Kidney (tissue), 22 donors: ENCODE measurements at places on chromosomes 5 and 9. TPM values are rescaled to one million over a fixed set of nuclear protein-coding genes. Genes with fewer than 3 reads are reported as not detected.
A peak's percentile ranks its signal among the peaks of the same experiment; 100 is the strongest.

Gene WWC1
- total RNA-seq: 174 TPM

DNA sequence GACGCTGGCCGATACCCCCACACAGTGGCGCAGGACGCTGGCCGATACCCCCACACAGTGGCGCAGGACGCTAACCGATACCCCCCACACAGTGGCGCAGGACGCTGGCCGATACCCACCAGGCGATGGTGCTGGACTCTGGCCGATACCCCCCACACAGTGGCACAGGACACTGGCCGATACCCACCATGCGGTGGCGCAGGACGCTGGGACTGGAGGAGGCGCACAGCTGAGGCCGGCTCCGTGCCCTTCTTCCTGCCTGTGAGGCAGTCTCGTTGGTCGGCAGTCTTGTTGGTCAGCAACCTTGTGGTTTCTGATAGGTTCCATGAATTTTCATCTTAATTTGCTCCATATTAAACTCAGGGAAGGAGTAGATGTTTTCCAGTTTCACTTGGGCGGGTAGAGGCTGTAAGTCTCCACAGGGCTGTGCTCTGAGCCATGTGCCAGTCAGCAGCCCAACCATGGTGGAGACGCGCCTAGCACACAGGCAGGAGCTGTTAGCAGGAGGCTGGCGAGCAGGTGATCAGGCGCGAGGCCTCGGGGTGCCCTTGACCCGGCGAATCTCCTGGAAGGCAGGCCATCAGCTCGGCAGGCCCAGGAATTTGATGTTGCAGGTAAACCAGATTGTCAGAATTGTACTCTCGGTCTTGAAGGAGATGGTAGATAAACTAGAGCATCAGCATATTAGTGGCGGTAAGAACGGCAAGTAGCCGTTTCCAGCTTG, 75.6 kb downstream of the EHMT1 start:
- no peak overlapping the region for H3K4me3 ChIP-seq
- H3K4me1 ChIP-seq: peaks cover 3% of the 10 kb centered on the region
- no peaks in the 10 kb centered on the region for H3K36me3 ChIP-seq
- no peaks in the 10 kb centered on the region for H3K27me3 ChIP-seq
- no peak overlapping the region for H3K27ac ChIP-seq

- H3K4me3 ChIP-seq: no peak overlapping the region
- no peak for DNase-seq
- H3K27ac ChIP-seq: peak overlapping the region; percentile 16
- H3K27me3 ChIP-seq: no peaks in the 10 kb centered on the region
- no peaks in the 10 kb centered on the region for H3K4me1 ChIP-seq
These were observed 233.9 kb upstream of the TBCA start for GRCh38 chr5:78009937-78010527.

GRCh38 chr9:12735665-12736064, 39.2 kb upstream of the LURAP1L start:
- no peak for DNase-seq
- no peaks in the 10 kb centered on the region for H3K27me3 ChIP-seq
- no peaks in the 10 kb centered on the region for H3K4me1 ChIP-seq
- no peak overlapping the region for H3K27ac ChIP-seq

DNA sequence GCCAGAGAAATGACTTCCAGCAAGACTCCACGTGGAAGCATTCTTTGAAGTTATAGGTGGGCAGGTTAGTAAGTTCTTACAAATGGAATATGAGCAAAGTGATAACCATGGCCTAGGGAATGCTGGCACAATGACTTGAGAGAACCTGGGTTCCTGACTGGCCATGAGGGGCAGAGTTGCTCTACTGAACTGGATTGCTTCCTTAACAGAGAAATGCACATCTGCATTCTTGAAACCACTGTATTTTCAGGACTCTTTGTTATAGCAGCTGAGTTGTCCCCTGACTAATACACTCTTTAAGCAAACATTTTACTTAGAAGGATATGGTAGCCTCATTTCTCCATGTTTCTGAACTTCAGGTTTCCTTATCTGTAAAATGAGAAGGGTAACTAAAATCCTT, 108.3 kb upstream of the GNA14 start:
- H3K27ac ChIP-seq: no peak overlapping the region
- H3K4me3 ChIP-seq: no peak overlapping the region
- DNase-seq: no peak
- no peaks in the 10 kb centered on the region for H3K27me3 ChIP-seq
- H3K36me3 ChIP-seq: no peaks in the 10 kb centered on the region

- H3K36me3 ChIP-seq: no peaks in the 10 kb centered on the region
- H3K27ac ChIP-seq: no peak overlapping the region
- H3K27me3 ChIP-seq: no peaks in the 10 kb centered on the region
- H3K4me1 ChIP-seq: no peaks in the 10 kb centered on the region
- no peak overlapping the region for H3K4me3 ChIP-seq
- peak; percentile 39 for DNase-seq
These were observed 34.8 kb downstream of the BOD1 start for GRCh38 chr5:173581408-173582215.

DNA sequence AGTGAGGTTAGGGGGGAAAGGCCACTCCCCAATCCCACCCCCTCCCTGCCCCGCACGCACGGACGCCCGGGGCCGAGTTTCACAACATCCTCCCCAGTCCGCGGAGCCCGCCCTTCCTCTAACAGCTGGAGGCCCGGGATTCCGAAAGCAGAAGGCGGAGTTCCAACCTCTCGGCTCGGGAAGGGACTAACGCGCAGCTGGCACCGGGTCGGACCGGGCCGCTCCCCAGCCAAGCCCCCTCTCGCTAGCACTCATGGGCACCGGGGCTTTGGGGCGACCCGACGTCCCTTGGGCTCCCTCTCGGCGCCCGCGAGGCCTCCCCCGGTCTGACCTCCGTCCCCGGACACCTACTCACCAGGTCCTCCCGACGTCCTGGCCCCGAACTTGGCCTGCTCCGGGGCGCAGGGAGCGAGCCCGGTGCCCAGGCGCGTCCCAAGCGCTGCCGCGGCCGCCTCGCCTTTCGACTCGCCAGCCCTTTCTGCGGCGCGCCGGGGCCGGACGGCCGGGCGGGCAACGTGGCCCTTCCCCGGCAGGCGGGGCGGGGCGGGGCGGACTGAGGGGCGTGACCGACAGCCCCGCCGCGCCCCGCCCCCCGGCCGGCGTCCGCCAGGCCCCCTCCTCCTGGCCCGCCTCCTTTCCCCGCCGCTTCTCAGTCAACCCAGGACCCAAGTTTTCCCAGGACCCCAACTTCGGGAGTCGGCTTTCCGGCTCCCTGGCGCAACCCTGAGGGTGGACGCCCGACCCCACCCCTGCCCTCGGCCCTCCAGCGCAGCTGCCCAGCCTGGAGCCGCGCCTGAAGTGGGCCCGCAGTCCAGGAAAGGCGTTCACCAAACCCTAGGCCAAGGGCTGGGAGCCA, at the start of gene MGAT1:
MGAT1 (minus strand) TSS at position 482 of the 856 bp plus-strand sequence. CDS start 9,835 bp downstream, outside the sequence.
- DNase-seq: peak; percentile 82
- H3K36me3 ChIP-seq: peaks cover 6% of the 10 kb centered on the region
- H3K4me3 ChIP-seq: peak within 1 kb of the TSS; percentile 0
- no peaks in the 10 kb centered on the region for H3K27me3 ChIP-seq

GRCh38 chr9:75826314-75826713, 64.2 kb upstream of the PCSK5 start:
- no peak overlapping the region for H3K4me3 ChIP-seq
- H3K27ac ChIP-seq: no peak overlapping the region
- H3K4me1 ChIP-seq: no peaks in the 10 kb centered on the region
- no peak for DNase-seq

- no peaks in the 10 kb centered on the region for H3K4me1 ChIP-seq
- no peak overlapping the region for H3K27ac ChIP-seq
- no peak overlapping the region for H3K4me3 ChIP-seq
These were observed 261.8 kb downstream of the EBF1 start for GRCh38 chr5:158837908-158838307.

Gene TSSK1B
- total RNA-seq: 0.13 TPM

- H3K4me3 ChIP-seq: no peak overlapping the region
- H3K36me3 ChIP-seq: no peaks in the 10 kb centered on the region
- no peaks in the 10 kb centered on the region for H3K27me3 ChIP-seq
- H3K27ac ChIP-seq: no peak overlapping the region
- no peaks in the 10 kb centered on the region for H3K4me1 ChIP-seq
These were observed 39.6 kb upstream of the ANKRD34B start for GRCh38 chr5:80609692-80610091.

Gene DAPK1
- total RNA-seq: 166 TPM

GRCh38 chr9:85515021-85515420, 226.7 kb downstream of the AGTPBP1 start:
- no peak overlapping the region for H3K27ac ChIP-seq
- no peaks in the 10 kb centered on the region for H3K36me3 ChIP-seq
- H3K4me3 ChIP-seq: no peak overlapping the region
- no peak for DNase-seq
- H3K4me1 ChIP-seq: no peaks in the 10 kb centered on the region

Gene PTPRD
- 78.9 TPM for total RNA-seq

DNA sequence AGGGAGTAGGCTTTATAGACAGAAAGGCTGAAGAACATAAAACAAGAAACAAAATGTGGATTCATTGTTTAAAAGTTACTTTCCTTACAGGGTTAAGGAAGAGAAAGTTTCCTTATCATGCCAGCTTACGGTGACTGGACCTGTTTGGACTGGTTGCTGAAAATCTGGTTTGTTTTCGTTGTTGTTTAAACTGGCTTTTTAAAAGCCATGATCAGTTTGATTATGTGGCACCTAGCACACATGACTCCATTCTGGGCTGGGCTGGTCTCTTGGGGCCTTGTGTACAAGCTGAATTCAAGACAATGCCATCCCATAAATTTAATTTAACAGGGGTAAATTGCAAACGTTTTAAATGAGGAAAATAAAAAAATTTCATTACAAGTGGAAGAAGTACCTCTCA, 18.4 kb upstream of the ZNF474 start:
- no peak overlapping the region for H3K27ac ChIP-seq
- H3K27me3 ChIP-seq: no peaks in the 10 kb centered on the region
- H3K4me1 ChIP-seq: no peaks in the 10 kb centered on the region
- no peak for DNase-seq
- no peaks in the 10 kb centered on the region for H3K36me3 ChIP-seq
- H3K4me3 ChIP-seq: no peak overlapping the region

Gene FAM169A
- total RNA-seq: 8.6 TPM

Gene PPIP5K2
- 56.4 TPM for total RNA-seq

DNA sequence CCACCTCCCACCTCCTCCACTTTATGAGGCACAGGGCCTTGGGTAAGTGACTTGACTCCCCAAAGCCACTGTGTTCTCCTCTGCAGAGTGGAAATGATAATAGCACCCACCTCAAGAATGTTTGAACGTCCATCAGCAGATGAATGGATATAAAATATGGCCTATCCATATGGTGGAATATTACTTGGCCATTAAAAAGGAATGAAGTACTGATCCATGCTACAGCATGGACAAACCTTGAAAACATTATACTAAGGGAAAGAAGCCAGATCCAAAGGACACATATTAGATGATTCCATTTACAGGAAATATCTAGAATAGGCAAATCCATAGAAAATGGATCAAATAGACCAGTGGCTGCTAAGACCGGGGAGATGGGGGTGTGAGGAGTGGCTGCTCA, 50.2 kb downstream of the CFAP77 start:
- no peaks in the 10 kb centered on the region for H3K4me1 ChIP-seq
- no peak overlapping the region for H3K4me3 ChIP-seq
- no peaks in the 10 kb centered on the region for H3K27me3 ChIP-seq
- no peak for DNase-seq

- no peak overlapping the region for H3K27ac ChIP-seq
- H3K36me3 ChIP-seq: no peaks in the 10 kb centered on the region
These were observed 52.9 kb downstream of the PAM start for GRCh38 chr5:102807878-102808502.

Gene CKS2
- total RNA-seq: 7.0 TPM

Gene GABRA6
- total RNA-seq: not detected

DNA sequence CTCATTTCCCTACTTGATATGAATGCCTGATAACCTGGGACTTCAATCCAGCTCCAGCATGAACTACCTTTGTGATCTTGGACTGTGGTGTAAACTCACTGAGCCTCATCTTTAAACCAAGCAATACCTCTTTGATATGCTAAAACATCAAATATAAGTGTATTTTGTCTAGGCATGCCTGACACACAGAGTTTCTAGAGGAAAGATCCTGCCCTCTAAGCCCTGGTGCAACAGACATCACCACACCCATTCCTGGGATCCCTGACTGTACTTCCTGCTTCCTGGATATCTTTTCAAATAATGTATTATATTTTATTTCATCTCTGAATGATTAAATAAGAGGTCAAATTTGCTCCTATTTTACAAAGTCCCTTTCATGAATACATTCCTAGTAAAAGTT, 55.8 kb downstream of the ANXA2R start:
- no peaks in the 10 kb centered on the region for H3K36me3 ChIP-seq
- no peak overlapping the region for H3K27ac ChIP-seq
- peaks cover 8% of the 10 kb centered on the region for H3K27me3 ChIP-seq
- no peaks in the 10 kb centered on the region for H3K4me1 ChIP-seq

GRCh38 chr5:159527546-159528254, 197.4 kb upstream of the IL12B start:
- no peaks in the 10 kb centered on the region for H3K36me3 ChIP-seq
- H3K4me1 ChIP-seq: no peaks in the 10 kb centered on the region
- H3K27me3 ChIP-seq: no peaks in the 10 kb centered on the region
- no peak overlapping the region for H3K27ac ChIP-seq

Gene SPINK6
- not detected for total RNA-seq
